ENCODE measurements at places on chromosomes 12 and 14.

DNA sequence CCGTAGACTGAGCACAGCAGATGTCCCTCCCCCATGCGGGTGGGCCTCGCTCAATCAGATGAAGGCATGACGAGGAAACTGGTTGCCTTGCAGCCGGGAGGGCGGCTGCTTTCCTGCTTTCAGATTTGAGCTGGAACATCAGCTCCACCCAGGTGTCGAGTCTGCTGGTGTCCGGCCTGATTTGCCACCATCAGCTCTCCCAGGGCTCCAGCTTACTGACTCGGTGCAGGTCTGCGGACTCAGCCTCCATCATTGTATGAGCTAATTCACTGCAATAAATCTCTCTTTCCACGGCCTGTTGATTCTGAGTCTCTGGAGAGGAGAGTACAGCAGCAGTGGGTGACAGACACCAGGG, 156.2 kb downstream of the KIF26A start:
- DNase-seq: no peak

DNA sequence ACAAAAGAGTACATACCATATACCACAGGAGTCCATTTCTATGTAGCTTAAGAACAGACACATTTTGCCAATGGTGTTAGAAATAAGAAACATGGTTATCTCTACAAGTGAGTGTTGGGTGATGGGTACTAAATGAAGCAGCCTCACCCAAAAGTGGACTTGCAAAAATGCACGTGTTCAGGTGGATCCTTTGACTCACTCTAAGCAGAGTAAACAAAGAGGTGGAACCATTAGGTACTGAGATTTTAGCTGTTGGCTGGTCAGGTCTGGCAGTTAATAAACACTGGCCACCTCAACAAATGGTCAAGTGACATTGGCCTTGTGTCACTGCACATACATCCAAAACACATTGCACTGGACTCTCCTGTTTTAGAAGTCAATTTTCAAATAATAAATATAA, 27.6 kb downstream of the EVL start:
- no peak for DNase-seq

GRCh38 chr12:114841557-114842251, 157.7 kb upstream of the TBX3 start:
- DNase-seq: no peak

DNA sequence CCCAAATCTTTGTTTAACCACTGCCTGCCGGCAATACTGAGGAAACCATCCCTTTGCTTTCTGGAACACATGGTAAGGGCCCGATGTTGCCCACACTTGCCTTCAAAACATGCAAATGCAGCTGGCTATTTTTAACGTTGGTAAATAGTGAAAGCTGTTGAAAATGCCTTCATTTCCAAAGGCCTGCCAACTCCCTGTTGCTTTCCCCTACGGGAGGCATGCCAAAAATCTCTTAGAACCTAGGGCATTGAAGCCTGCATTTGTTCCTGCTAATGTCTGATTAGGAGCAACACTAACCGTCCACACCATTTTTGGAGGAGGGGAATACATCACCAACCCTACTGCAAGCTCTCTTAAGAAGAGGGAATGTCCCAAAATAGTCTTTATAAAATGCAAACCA, 152.6 kb upstream of the NOS1 start:
- DNase-seq: no peak

DNA sequence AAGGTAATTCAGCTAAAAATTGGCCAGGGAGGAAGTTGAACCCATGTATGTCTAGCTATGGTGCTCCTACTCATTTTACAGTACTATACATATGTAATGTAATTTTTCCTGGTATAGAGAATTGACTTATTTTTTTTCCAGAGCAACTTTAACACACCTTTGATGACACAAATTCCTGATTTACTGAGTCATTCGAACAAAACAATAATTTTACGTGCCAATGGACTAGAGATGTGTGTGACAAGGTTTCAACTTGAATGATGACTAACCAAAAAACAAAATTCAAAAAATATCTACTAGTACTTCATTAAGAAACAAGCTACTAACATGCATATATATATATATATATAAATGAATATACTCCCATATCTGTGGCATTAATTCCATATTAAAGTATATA, 180.5 kb downstream of the KITLG start:
- DNase-seq: no peak

DNA sequence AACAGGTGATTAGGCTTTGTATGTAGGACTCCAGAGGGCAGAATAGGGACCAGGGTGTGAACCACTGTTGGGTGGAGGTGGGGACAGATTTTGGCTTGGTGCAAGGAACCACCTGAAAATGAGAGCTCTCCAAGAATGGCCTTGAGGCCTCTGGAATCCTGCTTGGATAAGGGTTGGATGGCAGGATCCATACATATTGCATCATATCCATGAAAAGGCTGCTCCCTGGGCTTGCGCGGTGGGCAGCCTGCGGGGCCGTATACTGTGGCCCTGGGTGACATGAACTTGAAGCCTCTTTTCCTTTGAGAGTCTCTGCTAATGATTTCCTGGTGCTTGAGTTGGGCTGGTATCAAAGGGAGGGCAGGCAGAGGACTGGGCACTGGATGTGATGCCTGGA, 1.3 kb upstream of the SLC10A1 start:
- DNase-seq: no peak

- DNase-seq: no peak
Observed at GRCh38 chr14:67673451-67673850, 981 bp downstream of the VTI1B start.

DNA sequence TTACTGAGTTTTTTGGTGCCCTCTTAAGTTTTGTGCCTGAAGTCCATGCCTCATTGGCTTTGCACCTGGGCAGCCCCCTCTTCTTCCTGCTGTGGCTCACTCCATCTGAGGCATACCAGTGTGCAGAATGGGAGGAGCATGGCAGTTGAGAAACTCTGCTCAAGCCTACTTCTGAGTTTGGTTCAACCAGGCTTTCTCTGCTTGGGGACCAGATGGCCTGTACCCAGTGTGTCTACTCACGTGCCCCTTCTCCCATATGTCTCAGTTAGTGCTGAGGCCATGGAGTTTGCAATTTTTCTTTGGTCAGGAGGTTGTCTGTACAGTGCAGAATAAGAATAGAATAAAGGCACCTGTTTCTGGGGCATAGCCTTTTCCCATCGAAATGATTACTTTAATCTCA, 383.3 kb upstream of the DDHD1 start:
- DNase-seq: no peak

GRCh38 chr14:100288382-100289185, 17.7 kb downstream of the SLC25A29 start:
- DNase-seq: no peak

GRCh38 chr14:87491816-87492215, 501.2 kb downstream of the GALC start:
- no peak for DNase-seq

- no peak for DNase-seq
Observed at GRCh38 chr14:80323038-80323665, 111.8 kb upstream of the DIO2 start.

- DNase-seq: no peak
Observed at GRCh38 chr12:8562310-8562709, 21.6 kb upstream of the CLEC4E start.

Measured in T-helper 2 cell (primary cell).